ENCODE measurements at places on chromosomes 1 and 21. TPM values are rescaled to one million over a fixed set of nuclear protein-coding genes. Genes with fewer than 3 reads are reported as not detected.

DNA sequence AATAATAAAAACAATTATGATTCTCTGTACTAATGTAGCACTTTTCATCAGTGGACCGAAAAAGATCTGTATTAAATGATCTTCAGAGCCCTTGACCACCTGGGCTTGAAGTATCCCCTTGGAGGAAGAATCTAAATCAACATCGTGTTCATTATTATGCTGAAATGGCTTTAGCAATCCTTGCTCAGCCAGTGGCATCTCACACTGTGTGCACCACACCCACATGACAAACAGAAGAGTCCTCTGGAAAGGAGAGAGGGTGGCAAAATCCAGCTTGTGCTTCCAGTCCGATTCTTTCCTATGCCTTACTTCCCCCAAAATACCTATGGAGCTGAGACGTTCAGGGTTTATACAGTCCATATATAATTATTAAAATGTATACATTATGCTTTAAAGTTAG, 318.5 kb upstream of the RUNX1 start:
- DNase-seq = no peak

- DNase-seq = no peak
These were observed 51.8 kb downstream of the KCNJ15 start for GRCh38 chr21:38308532-38309119.

- DNase-seq = no peak
These were observed 85.6 kb downstream of the MAN1C1 start for GRCh38 chr1:25702101-25702775.

GRCh38 chr1:152924191-152924590, 15.8 kb downstream of the IVL start:
- DNase-seq = no peak

DNA sequence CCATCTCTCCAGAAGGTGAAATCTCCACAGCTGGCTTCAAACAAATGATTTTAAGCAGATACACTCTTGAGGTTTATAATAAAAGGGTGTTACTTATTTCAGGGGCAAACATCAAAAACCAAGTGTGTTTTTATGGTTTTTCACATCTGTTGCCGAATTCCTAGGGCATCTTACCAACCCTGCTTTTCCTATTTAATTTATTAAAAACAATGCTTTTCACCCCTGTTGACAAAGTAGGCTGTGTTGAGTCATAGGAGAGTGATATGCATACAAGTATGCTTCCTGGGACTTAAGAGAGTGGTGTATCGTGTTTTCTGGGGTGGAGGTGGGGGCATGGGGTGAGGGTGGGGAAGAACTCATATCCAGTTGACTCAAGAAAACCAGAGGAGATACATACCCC, 29.3 kb upstream of the IL20 start:
- no peak for DNase-seq

GRCh38 chr21:43654806-43655489, 4.3 kb downstream of the HSF2BP start:
- no peak for DNase-seq

DNA sequence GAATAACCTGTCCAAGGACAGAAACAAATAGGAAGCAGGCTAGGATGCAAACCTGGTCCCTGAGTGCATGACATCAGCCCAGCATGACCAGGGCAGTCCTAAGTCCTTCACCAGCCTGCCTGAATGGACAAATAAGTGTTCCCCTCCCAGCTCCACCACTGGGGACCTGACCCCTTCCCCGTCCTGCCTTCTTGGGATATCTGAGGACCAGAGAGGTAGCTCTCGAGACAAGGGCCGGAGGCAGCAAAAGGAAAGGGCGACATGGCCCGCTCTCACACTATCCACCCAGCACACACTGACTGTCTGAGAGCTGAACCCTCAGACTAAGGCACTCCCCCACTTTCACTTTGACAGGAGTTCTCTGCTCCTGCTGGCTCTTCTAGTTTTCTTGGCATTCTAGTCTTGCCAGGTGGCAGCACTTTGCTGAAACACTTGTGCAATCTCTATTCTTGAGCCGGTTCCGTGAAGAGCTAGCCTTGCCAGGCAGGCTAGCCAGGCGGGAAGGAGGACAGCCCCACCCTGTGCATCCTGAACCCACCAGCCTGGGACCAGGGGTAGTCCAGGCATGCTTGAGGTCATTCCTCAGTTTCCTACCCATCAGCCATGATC, 251.1 kb upstream of the RAB4A start:
- DNase-seq = no peak

DNA sequence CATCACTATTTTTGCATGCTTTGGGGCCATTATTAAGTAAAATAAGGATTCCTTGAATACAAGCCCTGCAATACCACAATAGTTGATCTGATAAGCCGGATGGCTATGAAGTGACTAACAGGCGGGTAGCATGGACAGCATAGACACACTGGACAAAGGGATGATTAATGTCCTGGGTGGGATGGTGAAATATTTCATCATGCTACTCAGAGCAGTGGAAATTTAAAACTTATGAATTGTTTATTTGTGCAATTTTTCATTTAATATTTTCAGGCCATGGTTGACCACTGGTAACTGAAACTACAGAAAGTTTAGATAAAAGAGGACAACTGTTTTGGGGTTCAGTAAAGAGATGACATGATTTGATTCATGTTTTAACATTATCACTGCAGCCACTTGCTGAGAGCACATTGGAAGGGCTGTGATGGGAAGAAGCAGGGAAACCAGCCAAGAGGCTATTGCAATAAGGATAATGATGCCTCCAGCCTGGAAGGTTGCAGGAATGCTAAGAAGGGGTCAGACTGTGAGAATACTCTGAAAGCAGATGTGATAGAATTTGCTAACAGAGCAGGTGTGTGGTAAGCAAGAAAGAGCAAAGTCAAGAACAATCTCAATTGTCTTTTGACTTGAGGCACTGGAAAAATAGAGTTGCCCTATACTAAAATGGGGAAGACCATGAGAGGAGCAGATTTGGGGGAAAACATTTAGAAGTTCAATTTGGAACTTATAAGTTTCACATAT, 62.5 kb upstream of the TNFSF4 start:
- DNase-seq = no peak

DNA sequence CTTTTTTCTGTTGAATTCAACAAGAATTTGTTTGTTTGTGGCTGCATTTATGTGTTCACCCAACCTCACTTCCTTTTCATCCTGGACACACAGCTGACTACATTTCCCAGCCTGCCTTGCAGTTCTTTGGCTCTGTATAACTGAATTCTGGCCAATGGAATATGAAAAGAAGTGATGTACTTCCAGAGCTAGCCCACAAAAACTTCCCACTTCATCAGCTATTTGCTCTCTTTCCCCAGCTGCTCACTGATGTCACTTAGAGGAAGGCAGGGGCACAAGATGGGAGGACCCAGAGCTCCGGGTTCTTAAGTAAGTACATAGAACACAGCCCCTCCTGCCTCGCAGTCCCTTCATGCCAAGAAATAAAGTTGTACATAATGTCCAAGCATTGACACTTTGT, 235.0 kb upstream of the FGGY start:
- no peak for DNase-seq

DNA sequence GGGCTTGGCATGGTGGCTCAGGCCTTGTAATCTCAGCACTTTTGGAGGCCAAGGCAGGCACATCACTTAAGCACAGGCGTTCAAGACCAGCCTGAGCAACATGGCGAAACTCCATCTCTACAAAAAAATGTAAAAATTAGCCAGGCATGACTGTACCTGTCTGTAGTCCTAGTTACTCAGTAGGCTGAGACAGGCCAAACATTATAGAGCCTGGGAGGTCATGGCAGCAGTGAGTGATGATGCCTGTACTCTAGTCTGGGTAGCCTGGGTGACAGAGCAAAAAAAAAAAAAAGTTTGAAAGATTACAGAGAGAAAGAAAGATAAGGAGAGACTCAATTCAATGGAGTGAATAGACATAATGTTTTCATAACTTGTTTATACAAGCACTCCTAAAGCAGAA, 556.5 kb upstream of the BRINP3 start:
- DNase-seq = no peak

DNA sequence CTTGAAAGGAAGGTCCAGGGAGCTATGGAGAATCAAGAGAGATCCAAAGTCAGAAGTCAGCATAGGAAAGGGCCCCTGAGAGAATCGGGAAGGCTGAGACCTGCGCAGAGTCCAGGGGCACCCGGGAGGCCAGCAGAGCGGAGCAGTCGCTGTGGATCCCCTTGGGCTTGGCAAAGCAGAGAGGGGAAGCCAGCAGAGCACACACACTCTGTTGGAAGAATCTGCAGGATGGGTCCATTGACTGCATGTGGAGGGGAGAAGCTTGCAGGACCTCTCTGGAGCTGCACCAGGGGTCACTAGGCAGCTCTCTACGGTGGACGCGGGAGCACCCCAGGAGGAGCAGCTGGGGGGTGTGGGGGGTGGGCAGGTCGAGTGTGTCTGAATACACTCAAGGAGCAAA, 6.4 kb downstream of the RIPK4 start:
- DNase-seq = no peak

GRCh38 chr1:116538544-116538943, 32.3 kb downstream of the CD58 start:
- DNase-seq = no peak

DNA sequence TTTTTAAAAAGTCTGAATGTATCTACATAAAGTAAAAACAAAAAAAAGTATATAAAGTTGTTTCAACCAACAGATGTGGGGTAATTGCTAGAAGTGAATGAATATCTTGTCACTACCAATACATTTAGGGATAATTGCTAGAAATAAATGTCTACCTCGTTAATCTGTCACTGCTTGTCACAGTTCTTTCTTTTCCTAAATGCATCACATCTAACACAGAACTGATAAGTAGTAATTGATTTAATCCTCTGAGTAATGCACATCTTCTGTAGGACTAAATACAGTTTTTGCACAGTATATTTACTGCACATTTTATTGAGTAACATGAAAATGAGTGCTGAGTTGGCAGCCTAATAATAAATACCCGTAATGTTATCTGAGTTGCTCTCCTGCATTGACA, 72.2 kb downstream of the SUSD4 start:
- DNase-seq = no peak

GRCh38 chr1:19341201-19342061, 29.3 kb downstream of the SLC66A1 start:
- DNase-seq = peak; percentile 84

DNA sequence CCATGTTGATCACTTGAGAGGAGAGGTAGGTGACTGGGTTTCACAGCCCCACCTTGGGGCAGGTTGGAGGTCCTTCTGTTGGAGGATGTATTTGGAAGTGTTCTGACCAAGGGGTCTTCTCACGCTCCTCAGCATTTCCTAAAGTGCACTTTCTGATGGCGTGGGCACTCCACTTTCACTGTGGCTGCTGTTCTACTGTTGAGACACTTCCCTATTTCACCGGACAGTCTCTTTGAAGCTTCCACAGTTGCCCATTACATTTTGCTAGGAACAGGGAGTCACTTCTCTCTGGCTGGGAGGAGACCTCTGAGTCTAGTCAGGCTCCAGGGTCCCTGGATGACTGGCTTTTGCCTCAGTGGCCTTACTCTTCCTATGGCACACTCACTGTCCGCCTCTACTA, 180.0 kb upstream of the LMO4 start:
- DNase-seq = no peak

GRCh38 chr21:31659286-31659535, 282 bp upstream of the SOD1 start:
- no peak for DNase-seq

DNA sequence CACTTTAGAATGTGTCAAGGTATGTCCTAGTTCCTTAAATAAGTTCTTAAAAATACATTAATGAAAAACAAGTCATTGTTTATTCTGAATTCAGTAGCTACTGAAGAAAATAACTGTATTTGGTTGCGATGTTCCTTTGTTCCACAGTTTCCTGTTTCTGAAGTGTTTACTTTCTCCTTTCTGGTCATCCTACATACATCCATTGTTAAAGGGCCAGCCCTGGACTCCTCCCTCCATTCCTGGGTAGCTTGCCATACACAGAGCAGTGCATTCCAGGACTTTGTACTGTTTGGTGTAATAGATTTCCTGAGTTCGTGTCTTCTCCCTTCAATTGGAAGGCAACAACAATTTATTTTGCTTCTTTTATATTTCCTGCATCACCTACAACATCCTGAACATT, 845.4 kb upstream of the CXADR start:
- DNase-seq = no peak

DNA sequence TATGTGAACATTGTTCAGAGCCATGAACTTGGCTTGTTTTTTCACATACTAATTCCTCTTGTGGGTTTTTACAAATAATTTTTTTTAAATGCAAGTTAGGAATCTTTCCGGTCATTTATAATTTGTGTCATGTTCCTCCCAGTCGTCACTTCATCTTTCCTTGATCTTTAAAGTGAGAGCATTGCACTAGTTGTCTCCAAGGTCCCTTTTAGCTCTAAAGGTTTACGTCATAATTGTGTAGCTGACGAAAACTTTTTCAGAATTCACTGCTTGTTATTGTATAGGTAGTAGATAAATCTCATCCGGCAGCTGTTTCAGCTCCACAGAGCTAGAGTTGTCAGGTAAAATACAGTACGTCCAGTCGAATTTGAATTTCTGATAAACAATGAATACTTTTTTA, 33.6 kb downstream of the SOAT1 start:
- DNase-seq = no peak

DNA sequence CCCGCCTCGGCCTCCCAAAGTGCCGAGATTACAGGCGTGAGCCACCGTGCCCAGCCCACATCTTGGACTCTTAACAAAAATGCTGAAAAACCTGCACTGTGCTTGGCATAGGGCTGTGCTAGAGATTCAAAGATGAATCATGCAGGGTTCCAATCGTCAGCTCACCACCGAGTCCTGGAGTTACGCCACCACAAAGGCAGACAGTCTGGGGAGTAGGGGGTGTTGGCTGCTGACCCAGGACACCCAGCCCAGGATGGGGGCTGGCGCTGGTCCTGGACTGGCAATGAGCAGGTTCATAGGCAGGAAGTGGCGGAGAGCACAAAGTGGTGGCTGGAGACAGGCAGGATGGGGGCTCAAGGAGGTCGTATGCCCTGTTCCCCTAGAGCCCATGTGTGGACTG, 16.0 kb downstream of the PSRC1 start:
- DNase-seq = no peak

LENEP gene
- not detected for total RNA-seq

MYOCOS gene
- total RNA-seq = 0.54 TPM

PKP1 gene
- 0.63 TPM for total RNA-seq

GBP6 gene
- total RNA-seq = not detected

TFF2 gene
- total RNA-seq = not detected

Data from kidney (tissue), 22 donors.